Thoracic aorta (tissue), 2 donors: ENCODE measurements at places on chromosomes 4 and X.

GRCh38 chr4:91064157-91064853 lies 937.1 kb downstream of the CCSER1 start:
- DNase-seq: no peak

DNA sequence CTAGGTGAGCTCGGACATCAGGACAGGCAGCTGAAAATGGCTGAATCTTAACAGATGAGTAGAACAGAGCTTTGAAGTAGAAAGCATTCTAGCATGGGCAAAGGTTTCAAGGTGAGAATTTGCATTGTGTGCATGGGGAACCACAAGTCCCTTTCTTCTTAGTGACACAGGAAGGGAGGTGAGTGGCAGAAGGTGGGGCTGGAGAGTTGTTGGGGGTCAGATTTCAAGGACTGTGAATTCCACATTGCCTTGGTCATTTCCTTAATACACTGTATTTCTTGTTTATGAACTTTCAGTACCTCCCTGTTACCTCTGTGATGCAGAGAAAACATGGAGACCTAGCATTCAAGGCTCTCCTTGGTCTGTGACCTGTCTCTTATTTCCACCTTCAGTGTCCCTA lies 4.1 kb downstream of the APEX2 start:
- no peak for DNase-seq

DNA sequence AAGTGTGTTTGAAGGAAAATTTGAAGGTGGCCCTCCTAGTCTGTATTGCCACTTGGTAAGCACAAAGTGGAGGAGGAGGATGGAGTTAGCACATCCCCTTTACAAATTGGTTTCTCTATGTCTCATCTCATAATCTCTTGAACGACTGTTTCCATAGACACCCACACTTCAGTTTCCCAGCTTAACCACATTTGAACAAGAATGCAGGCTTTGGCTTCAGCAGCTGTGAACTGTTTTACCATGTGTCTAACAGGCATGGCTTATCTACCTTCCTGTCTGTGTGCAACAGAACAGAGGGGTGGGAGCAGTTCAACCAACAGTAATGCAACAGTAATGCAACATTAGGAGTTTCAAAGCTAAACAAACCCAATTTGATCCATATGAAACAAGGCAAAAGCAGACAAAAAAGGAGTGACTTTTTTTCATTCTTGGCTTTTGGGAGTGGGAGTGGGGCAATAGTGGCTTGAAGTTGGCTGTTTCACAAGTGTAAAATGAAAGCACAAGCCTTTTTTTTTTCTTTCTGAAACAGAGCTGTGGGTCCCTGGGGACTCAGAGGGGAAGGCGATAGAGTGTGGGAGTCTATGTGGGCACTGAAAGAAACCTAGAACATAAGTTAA lies 108.0 kb downstream of the ITM2A start:
- DNase-seq: no peak

GRCh38 chrX:22135994-22136684 lies 104.0 kb downstream of the PHEX start:
- no peak for DNase-seq

- DNase-seq: no peak
Measured at GRCh38 chr4:77043507-77044136, 32.2 kb downstream of the CCNI start.

DNA sequence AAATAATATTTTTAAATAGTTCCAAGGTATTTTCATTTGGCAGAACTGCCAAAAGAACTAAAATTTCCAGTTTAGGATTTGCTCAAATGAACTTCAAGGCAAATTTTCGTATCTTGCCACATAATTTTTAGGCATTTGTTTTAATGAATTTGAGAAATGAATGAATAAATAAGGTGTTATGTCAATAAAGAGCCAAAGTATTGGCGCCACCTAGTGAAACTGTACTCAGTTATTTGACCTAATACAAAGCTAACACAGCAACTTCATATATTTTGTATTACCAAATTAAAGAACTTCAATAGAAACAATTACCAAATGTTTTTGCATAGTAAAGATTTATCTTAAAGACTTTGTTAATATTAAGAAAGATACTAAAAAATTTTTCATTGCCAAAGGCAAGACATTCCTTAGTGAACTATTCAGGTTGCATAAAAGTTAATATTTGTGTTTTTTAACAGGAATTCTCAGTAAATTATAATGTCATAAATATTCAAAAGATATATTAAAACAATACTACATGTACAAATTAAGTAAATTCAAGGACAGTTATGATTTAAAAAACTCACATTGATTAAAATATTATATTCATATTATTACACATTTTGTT lies 50.3 kb downstream of the STPG2 start:
- no peak for DNase-seq

DNA sequence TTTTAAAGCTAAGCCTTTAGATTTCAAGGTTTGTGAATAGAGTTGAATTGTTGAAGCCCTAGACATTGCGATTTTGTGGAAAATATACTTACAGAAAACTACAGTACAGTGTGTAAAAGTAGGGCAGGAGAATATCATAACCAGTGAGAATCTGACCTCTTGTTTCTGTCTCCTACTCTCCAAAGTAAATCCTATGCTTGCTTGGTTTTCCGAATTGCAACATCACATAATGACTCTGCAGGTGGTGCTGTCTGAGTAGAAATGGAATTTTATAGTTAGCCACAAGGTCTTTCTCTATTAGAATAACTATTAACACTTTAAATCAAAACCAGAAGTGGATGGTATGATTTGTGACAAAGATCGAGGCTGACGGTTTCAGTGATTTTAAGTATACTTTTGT lies 505.6 kb downstream of the RAPGEF2 start:
- no peak for DNase-seq

DNA sequence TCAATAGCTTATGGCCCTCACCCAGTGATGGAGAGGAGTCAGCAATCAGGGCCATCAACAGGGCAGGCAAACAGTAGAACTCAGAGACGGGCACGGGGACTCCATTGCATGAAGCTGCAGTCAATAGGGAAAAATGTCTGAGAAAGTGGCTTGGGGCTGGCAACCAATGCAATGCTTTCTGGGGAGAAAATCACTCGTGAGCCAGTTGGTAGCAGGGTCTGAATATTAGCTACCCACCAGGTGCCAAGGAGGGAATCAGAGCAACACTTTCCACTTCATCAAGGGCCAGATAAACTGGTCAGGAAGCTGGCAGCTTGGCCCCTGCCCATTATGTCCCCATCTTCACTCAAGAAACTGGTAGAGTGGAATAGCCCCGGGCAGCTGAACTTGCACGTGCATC lies 80.7 kb downstream of the STARD8 start:
- no peak for DNase-seq

DNA sequence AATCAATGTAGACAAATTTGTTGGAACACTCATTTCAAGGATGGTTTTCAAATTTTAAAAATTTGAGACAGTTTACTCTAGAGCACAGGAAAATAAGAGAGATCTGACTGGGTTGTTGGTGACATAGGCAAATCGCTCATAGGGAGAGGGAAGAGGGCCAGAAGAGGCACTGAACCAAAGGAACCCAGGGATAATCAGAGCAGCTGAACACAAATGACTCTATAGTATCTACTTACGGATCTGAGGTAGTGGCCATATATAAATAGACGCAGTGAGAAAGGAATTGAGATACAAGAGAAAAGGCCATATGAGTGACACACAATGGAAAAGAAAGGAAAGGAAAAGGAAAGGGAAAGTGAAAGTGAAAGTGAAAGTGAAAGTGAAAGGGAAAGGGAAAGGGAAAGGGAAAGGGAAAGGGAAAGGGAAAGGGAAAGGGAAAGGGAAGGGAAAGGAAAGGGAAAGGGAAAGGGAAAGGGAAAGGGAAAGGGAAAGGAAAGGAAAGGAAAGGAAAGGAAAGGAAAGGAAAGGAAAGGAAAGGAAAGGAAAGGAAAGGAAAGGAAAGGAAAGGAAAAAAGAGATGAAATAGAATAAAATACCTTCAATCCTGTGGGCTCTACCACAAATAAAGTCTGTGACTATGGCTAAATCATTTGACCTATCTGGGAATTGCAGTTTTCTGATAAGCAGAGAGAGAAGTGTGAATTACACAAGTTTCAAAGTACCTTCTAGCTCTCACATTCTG lies 759.2 kb downstream of the DMD start:
- DNase-seq: no peak

DNA sequence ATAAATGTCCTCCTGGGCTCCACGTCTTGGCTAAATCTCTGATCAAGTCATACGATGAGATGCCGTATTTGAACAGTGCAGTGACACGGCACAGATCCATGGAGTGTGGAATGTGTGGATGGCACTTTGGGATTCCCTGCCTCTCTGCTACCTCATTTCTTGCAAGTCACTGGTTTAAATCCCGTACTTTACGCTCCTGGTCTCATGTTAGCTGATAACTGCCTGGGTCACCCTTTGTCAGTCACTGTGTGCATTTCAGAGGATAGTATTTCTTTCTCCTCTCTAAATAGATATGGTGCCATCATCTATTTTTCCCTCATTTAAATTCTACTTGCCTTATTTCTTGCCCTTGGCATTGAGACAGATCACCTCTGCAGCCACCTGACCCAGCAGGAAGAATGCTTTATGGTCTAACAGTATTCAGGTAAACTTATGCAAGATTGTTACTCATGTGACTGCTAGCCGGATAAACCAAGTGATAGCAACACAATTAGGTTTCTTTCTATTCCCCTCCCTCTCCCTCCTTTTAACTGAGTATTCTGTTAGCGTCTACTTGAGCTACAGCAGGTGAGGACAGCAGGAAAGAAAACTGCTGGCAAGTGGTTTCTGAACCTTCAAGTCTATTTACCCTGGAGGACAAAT lies 2.8 kb downstream of the EGF start:
- DNase-seq: no peak

GRCh38 chr4:6546681-6547447 lies 28.1 kb upstream of the MAN2B2 start:
- no peak for DNase-seq

GRCh38 chr4:174023641-174024040 lies 259.8 kb downstream of the FBXO8 start:
- DNase-seq: no peak

GRCh38 chrX:44890247-44890646 lies 17.3 kb downstream of the KDM6A start:
- DNase-seq: no peak

GRCh38 chr4:53646795-53647194 lies 55.5 kb upstream of the LNX1 start:
- DNase-seq: no peak
